ENCODE measurements at places on chromosomes 5 and 9. TPM values are rescaled to one million over a fixed set of nuclear protein-coding genes. Genes with fewer than 3 reads are reported as not detected.

NR2F1 gene
- 82.6 TPM for total RNA-seq

CENPK gene
- total RNA-seq, result 11.3 TPM

PTGS1 gene
- 0.31 TPM for total RNA-seq

ADAMTSL2 gene
- total RNA-seq, result 3.8 TPM

GABRA1 gene
- total RNA-seq, result 17.2 TPM

IFNB1 gene
- not detected for total RNA-seq

SPAG8 gene
- total RNA-seq, result 4.1 TPM

SLC2A6 gene
- 17.2 TPM for total RNA-seq

KCNV2 gene
- not detected for total RNA-seq

GKAP1 gene
- 13.1 TPM for total RNA-seq

IFNA5 gene
- total RNA-seq, result not detected

ERCC6L2 gene
- total RNA-seq, result 239 TPM

ZNF608 gene
- 121 TPM for total RNA-seq

GRIA1 gene
- total RNA-seq, result 356 TPM

GRXCR2 gene
- not detected for total RNA-seq

PCDHGA9 gene
- total RNA-seq, result 38.2 TPM

TERT gene
- total RNA-seq, result not detected

CSF2 gene
- not detected for total RNA-seq

LCN6 gene
- total RNA-seq, result not detected

ACSL6 gene
- 69.5 TPM for total RNA-seq

OBP2B gene
- total RNA-seq, result not detected

PFN3 gene
- 1.6 TPM for total RNA-seq

SLC6A3 gene
- not detected for total RNA-seq

PCDHA10 gene
- 42.3 TPM for total RNA-seq

All from parietal lobe (tissue), 2 donors.